ENCODE measurements at places on chromosomes 2 and 18.

- no peak for DNase-seq
Observed at GRCh38 chr18:10361660-10362059, 92.8 kb upstream of the APCDD1 start.

GRCh38 chr18:23243178-23243577 is 107.9 kb downstream of the CABLES1 start:
- no peak for DNase-seq

GRCh38 chr2:217797661-217798069 is 205.1 kb downstream of the TNS1 start:
- no peak for DNase-seq

- DNase-seq = no peak
Observed at GRCh38 chr2:219032051-219032745, 9.1 kb downstream of the CFAP65 start.
